ENCODE measurements at places on chromosomes 12 and 14.

DNA sequence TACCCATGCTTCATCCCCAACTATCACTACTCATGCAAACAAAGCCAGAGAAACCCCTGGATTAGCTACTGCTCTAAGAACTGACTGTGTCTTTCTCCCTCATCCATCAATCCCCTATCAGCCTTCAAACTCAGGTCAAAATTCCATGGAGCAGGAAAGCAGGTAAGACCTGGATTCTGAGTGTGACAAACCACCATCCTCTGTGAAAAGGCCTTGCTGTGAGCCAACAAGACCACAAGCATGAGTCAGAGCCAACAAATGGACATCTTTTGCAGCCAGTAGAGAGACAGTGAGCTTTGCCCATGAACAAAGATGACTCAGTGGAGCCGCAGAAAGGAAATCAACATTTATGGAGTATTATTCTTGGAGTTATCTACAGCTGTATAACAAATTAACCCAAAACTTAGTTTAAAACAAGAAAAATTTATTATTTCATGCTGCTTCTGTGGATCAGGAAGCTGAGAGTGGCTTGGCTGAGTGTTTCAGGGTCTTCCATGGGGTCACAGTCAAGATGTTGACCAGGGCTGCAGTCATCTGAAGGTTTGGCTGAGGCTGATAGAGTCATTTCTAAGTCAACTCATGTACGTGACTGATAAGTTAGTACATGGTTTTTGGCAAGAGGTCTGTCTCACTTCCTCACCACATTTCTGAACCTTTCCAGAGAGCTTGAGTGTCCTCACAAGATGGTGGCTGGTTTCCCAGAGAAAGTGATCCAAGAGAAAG, 61.1 kb downstream of the PITPNM2 start:
- no peak for DNase-seq

DNA sequence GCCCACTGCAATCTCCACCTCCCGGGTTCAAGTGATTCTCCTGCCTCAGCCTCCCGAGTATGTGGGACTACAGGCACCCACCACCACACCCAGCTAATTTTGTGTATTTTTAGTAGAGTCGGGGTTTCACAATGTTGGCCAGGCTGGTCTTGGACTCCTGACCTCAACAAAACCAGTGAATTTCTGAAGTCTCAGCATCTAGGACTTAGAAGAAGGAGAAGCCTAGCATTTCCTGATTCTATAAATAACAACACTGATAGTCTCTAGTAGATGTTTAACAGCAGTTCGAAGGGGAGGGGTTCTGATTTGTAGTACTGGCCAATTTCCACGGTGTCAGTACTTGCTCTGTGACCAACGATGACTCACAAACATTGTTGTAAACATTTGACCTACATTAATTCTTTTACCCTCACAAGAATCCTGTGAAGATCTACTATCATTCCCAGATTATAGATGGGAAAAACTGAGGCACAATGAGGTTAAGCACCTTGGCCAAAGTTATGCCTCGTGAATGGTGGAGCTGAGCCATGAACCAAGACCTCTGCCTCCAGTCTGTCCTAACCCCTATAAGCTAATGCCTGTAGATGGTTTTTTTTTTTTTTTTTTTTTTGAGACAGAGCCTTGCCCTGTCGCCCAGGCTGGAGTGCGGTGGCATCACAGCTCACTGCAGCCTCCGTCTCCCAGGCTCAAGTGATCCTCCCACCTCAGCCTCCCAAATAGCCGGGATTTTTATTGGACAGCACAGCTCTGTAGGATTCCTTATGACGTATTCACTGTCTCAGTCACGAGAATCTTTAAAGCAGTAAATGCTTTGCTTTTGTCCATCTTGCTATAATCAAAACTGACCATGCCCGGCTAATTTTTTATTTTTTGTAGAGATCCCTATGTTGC, 5.2 kb downstream of the P2RX4 start:
- no peak for DNase-seq

DNA sequence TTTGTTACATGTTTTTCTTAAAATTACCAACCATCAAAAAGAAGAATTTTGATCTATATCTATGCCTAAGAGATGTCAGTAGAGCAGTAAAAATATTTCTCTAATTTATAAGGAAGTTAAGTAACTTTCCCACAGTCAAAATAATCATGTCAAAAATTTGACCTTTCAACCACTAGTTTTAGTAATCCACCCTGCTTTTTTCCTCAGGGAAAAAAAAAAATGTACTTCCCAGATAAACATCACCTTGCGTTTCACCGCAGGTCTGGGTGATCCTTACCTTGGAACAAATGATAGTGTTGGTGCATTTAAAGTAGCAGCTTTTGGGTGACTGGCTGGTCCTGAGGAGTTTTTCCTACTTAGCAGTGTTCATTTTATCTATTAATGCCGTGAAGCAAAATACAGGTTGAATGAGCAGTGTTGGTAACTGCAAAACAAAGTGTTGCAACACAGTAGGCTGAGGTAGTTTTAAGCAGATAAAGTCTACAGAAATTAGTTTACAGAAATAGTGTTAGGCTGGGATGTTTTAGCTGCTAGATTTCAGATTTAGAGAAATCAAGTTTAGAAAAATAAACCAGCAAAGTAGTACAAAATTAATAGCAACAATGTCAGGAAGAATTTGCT, 137.2 kb upstream of the DNM1L start:
- no peak for DNase-seq

GRCh38 chr12:46227616-46228015, 41.2 kb downstream of the SLC38A1 start:
- no peak for DNase-seq

DNA sequence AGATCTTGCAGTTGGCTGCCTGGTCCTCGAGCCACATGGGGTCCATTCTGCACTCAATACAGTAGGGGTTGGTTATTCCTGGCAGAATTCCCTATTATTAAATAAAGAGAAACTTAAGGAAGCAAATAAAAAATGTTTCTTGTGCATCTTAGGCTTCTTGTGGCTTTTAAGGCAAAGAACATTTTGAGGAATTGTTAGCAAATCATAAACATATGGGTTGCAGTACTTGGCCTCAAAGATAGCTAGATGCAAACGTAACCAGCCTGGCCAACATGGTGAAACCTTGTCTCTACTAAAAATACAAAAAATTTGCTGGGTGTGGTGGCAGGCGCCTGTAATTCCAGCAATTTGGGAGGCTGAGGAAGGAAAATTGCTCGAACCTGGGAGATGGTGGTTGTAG, 50.8 kb upstream of the KCNA5 start:
- no peak for DNase-seq

Measured in effector CD4-positive, alpha-beta T cell (primary cell).